MCF 10A (cell line): ENCODE measurements at places on chromosomes 1 and 21. TPM values are rescaled to one million over a fixed set of nuclear protein-coding genes. Genes with fewer than 3 reads are reported as not detected.
A peak's percentile ranks its signal among the peaks of the same experiment; 100 is the strongest.

CR1L gene
- not detected in 2 replicates for total RNA-seq

LRRIQ3 gene
- 0.63 and 0.86 TPM in 2 replicates for total RNA-seq

THEMIS2 gene
- 1.5 and 1.7 TPM in 2 replicates for total RNA-seq

CD5L gene
- not detected in 2 replicates for total RNA-seq

CRABP2 gene
- 0.98 and 1.9 TPM in 2 replicates for total RNA-seq

B3GALT5 gene
- total RNA-seq, result 0.05 TPM in 1 of 2 replicates, not detected in the other

TFF1 gene
- not detected in 2 replicates for total RNA-seq

DNA sequence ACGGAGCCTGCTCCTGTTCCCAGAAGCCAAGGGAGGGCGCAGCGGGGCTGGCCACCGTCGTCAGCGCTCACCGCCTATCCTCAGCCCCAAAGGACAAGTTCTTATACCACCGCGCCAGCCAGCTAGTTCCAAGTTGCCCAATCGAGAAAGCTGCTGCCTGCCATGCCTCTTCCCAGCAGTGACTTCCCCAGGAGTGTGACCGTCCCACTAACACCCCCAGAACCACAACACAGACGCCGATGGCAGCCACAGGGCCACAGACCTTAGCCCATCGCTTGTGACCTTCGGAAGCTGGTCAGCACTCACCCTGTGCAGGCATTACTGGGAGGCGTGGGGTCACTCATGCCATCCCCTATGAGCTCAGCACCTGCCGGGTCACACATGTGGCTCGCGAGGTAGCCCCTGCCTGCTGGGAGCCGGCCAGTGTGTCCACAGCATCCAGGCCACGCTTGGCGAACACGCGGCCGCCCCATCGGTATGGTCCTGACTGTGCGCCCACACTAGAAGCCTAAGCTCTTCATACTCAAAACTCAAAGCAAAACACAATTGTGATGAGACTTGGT is 20.1 kb downstream of the NADK start:
- no peak for DNase-seq
- peaks cover 86% of the 10 kb centered on the region for H3K36me3 ChIP-seq
- H3K4me3 ChIP-seq, result peak overlapping the region; percentile 55
- no peaks in the 10 kb centered on the region for H3K27me3 ChIP-seq
- peaks cover 36% of the 10 kb centered on the region for H3K4me1 ChIP-seq

GRCh38 chr1:106043971-106044370 is 1012.5 kb upstream of the PRMT6 start:
- no peaks in the 10 kb centered on the region for H3K27me3 ChIP-seq
- no peaks in the 10 kb centered on the region for H3K36me3 ChIP-seq

DNA sequence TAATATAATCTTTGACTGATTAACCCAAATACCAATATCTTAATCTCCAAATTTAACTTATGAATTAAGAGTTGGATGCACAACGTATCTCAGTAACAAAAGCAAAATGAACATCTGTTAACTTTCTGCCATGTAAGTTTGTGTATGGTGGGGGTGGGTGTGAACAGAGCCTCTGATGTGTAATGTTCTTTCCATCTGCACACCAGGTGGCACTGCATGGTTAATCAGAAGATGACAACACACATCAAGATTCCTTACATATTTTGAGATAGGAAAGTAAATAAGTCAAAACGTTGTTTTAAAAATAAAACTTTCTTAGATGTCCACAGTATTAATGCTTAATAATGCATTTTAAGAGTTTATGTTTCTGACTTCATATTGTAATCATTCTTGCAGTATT is 251.9 kb downstream of the DPYD start:
- no peaks in the 10 kb centered on the region for H3K27me3 ChIP-seq
- H3K4me3 ChIP-seq, result no peak overlapping the region
- DNase-seq, result peak; percentile 47
- no peak overlapping the region for H3K27ac ChIP-seq

DNA sequence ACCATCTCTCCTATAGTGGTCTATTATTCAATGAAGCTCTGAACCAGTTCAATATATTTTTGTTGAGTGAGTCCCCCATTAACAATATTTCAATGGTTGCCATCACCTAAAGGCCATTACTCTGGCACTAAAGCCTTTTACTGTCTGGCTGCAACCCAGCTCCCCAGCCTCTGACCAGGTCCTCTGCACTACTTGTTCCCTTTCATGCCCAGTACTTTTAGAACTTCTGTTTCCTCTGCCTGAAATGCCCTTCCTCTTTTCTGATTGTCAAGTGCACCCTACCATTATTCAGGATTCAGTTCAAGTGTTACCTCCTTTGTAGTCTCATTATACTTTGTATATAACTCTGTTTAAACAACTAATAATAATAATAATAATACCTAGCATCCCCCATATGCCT is 30.4 kb upstream of the ZFYVE9 start:
- no peak for DNase-seq
- H3K4me1 ChIP-seq, result no peaks in the 10 kb centered on the region
- H3K27ac ChIP-seq, result no peak overlapping the region
- H3K27me3 ChIP-seq, result no peaks in the 10 kb centered on the region
- no peak overlapping the region for H3K4me3 ChIP-seq
- no peaks in the 10 kb centered on the region for H3K36me3 ChIP-seq

DNA sequence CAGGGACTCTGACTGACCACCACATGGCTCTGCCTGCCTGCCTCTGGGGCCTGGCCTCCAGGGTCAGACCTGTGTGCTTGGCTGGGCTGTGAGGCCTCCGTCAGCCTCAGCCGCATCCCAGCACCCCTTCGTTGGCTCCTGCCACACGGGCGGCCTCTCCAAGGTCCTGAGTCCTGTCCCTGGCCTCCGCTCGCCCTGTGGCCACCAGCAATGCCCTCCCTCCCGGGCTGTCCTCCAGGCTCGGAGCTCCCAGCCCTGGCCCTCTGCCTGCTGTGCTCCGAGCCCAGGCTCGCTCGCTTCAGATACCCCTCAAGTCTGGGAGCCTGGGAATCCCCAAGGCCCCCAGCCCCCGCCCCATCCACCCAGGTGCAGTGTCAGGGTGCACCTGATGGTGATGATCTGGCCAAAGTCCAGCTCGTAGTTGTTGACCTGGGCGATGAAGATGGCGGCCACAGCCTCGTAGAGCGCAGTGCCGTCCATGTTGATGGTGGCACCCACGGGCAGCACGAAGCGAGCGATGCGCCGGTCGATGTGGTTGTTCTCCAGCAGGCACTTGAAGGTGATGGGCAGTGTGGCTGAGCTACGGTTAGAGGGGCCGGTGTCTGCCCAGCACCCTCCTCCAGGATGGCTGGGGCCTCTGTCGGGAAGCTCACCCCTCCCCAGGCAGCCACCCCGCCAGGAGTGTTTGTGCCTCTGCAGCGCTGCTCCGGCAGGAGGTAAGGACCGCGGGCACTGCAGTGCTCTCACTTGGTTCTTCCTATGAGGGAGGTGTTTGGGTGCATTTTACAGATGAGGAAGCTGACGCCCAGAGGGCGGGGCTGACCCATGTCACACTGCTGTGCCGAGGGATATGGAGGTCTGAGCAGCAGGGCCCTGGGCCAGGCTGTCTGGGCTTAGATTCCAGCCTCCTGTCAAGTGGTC is 28.5 kb downstream of the PODN start:
- no peak overlapping the region for H3K27ac ChIP-seq
- H3K4me3 ChIP-seq, result no peak overlapping the region

GRCh38 chr1:33606272-33606671 is 133.8 kb downstream of the ZSCAN20 start:
- H3K36me3 ChIP-seq, result no peaks in the 10 kb centered on the region
- H3K4me3 ChIP-seq, result no peak overlapping the region
- H3K27me3 ChIP-seq, result no peaks in the 10 kb centered on the region
- H3K4me1 ChIP-seq, result no peaks in the 10 kb centered on the region

- no peak overlapping the region for H3K4me3 ChIP-seq
- H3K27me3 ChIP-seq, result no peaks in the 10 kb centered on the region
- peaks cover 45% of the 10 kb centered on the region for H3K36me3 ChIP-seq
- no peaks in the 10 kb centered on the region for H3K4me1 ChIP-seq
Measured at GRCh38 chr1:112532064-112532463, 23.3 kb downstream of the WNT2B start.

GRCh38 chr1:223203034-223203408 is 60.0 kb upstream of the TLR5 start:
- H3K4me3 ChIP-seq, result no peak overlapping the region
- peaks cover 33% of the 10 kb centered on the region for H3K4me1 ChIP-seq
- no peaks in the 10 kb centered on the region for H3K36me3 ChIP-seq
- DNase-seq, result no peak
- H3K27me3 ChIP-seq, result no peaks in the 10 kb centered on the region

- H3K4me3 ChIP-seq, result no peak overlapping the region
- H3K27me3 ChIP-seq, result peaks cover 46% of the 10 kb centered on the region
- H3K27ac ChIP-seq, result no peak overlapping the region
- DNase-seq, result no peak
Measured at GRCh38 chr1:111930356-111930755, 59.1 kb downstream of the KCND3 start.

GRCh38 chr1:170864238-170864637 is 71.1 kb upstream of the MROH9 start:
- no peaks in the 10 kb centered on the region for H3K27me3 ChIP-seq
- H3K4me1 ChIP-seq, result no peaks in the 10 kb centered on the region
- DNase-seq, result no peak
- no peak overlapping the region for H3K4me3 ChIP-seq
- H3K36me3 ChIP-seq, result no peaks in the 10 kb centered on the region

- H3K36me3 ChIP-seq, result no peaks in the 10 kb centered on the region
- no peak overlapping the region for H3K27ac ChIP-seq
- DNase-seq, result no peak
- H3K4me1 ChIP-seq, result peaks cover 16% of the 10 kb centered on the region
- no peak overlapping the region for H3K4me3 ChIP-seq
Measured at GRCh38 chr1:8913457-8913856, 32.2 kb upstream of the CA6 start.

DNA sequence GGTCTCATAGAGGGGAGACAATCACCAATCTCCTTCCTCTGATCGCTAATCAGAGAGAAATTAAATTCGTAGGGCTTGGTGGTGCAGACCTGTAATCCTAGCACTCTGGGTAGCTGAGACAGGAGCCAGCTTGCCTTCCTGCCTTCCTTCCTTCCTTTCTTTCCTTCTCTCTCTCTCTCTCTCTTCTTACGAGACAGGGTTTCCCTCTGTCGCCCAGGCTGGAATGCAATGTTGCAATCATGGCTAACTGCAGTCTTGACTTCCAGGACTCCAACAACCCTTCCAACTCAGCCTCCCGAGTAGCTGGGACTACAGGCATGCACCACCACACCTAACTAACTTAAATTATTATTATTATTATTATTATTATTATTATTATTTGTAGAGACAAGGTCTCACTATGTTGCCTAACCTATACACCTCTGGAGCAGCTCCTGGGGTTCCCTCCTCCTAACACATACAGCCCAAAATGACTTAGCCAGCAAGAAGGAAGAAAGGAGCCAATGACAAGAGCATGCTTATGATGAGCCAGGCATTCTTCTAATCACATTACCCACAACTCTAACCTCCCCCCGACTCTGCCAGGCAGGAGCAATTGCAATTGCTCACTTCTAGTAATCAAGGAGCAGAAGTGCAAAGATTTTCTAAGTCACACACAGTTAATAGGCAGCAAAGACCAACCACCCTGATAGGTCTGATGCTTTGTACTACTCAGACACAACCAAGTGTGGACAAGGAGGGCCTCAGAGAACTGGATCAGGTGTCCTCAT is 105.4 kb upstream of the F3 start:
- H3K4me1 ChIP-seq, result peaks cover 20% of the 10 kb centered on the region
- peak; percentile 50 for DNase-seq
- H3K27ac ChIP-seq, result peak overlapping the region; percentile 93
- no peaks in the 10 kb centered on the region for H3K27me3 ChIP-seq
- H3K36me3 ChIP-seq, result no peaks in the 10 kb centered on the region

- no peak overlapping the region for H3K4me3 ChIP-seq
- no peaks in the 10 kb centered on the region for H3K27me3 ChIP-seq
- peaks cover 15% of the 10 kb centered on the region for H3K4me1 ChIP-seq
- DNase-seq, result no peak
Measured at GRCh38 chr1:24277420-24278169, 41.6 kb upstream of the GRHL3 start.

- no peak overlapping the region for H3K27ac ChIP-seq
- DNase-seq, result no peak
- no peak overlapping the region for H3K4me3 ChIP-seq
Measured at GRCh38 chr1:5466487-5466886, 525.7 kb downstream of the NPHP4 start.

DNA sequence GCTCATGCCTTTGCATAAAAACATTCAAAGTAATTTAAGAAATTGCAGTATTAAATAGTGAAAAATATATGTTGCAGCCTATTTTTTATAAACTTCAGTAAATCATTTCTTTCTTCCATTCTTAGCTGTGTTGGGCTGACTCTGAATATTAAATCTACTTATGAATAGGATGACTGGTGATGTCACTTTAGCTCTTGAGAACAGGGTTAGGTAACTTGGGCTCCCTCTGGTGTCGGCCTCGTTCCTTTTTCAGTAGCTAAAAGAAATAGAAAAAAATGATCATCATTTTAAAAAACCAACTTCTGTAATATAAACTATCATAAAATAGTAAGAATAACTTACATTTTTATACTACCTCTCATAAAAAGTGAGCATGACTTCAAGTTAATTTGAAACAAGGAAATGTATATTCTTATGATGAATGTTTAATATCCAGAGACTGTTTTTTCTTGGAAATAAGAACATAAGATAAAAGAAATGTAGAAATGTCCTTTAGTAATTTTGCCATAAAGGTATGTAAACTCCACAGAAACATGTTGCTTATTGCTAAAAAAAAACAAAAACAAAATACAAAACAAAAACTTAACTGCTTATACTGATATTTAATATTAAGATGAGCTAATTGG is 26.8 kb upstream of the NCAM2 start:
- peak; percentile 71 for DNase-seq
- H3K36me3 ChIP-seq, result peaks cover 6% of the 10 kb centered on the region
- no peaks in the 10 kb centered on the region for H3K27me3 ChIP-seq
- no peak overlapping the region for H3K4me3 ChIP-seq
- H3K4me1 ChIP-seq, result peaks cover 12% of the 10 kb centered on the region

DNA sequence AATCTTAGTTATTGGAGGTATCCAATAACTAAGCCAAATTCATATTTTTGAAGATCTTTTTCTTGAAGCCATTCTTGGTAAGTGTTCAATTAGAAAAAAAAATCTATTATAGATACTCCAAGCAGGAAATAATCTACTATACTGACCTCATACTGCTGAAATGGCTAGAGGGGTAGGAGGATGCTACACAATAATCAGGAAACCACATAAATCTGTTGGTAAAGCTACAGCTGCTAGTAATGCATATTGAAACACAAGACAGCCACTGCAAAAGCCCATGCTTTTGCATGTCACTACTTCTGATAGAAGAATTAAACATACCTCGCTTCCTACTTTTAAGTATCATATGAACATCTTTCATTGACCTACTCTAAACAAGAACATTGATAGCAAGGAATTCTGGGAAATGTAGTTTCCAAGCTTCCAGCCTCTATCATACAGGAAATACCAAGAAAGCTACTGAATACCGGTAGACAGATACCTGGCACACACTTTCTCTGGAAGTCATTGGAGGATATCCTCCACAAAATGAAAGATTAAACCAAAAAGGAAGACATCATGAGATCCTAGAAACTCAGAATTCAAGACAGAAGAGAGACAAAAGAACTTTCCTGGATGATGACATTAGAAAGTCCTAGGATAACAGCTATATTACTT is 103.0 kb upstream of the VAV3 start:
- H3K27me3 ChIP-seq, result no peaks in the 10 kb centered on the region
- no peak for DNase-seq
- no peak overlapping the region for H3K4me3 ChIP-seq
- H3K27ac ChIP-seq, result no peak overlapping the region
- no peaks in the 10 kb centered on the region for H3K36me3 ChIP-seq
